SJSA1 (cell line): ENCODE measurements at places on chromosomes 4 and X.

DNA sequence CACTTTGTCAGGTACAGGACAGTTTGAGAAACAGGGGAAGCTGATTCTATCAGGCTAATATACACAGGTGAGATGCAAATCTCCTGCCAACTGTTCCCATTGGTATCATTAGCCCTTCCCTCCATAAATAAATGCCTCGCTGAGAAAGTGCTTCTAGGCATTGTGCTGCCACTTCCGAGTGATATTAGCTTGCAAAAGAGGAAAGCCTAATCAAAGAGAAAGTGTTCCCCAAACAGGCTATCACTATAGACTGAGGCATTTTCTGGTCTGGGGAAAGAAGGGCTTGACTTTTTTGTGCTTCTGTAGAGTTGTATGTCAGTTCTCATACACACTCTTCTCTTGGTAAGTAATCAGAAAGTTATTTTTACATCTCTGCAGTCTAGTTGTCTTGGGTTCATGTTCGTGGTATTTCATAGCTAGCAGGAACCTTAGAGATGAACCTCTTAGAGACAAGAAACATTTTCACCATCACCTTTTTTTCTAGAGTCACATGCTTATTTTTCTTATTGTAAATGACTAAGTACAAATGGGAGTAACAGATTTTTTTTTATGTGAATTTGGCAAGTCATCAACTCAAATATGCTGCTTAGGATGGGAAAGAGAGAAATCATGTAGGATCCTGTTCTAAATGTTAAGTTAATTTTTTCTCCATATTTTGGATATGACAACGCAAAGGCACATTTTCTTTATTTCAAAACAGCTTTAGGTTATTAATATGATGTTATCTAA lies 1009.8 kb downstream of the ADGRL3 start:
- H3K4me1 ChIP-seq: no peaks in the 10 kb centered on the region
- no peak for DNase-seq
- H3K27me3 ChIP-seq: no peaks in the 10 kb centered on the region
- no peak overlapping the region for H3K27ac ChIP-seq
- no peak overlapping the region for H3K4me3 ChIP-seq

GRCh38 chrX:17860811-17861488 lies at the start of gene RAI2:
Gene RAI2, minus strand, starts transcription at chrX:17861298. Its CDS starts 59,288 bp downstream, at chrX:17802010.
- DNase-seq: no peak
- H3K36me3 ChIP-seq: no peaks in the 10 kb centered on the region

DNA sequence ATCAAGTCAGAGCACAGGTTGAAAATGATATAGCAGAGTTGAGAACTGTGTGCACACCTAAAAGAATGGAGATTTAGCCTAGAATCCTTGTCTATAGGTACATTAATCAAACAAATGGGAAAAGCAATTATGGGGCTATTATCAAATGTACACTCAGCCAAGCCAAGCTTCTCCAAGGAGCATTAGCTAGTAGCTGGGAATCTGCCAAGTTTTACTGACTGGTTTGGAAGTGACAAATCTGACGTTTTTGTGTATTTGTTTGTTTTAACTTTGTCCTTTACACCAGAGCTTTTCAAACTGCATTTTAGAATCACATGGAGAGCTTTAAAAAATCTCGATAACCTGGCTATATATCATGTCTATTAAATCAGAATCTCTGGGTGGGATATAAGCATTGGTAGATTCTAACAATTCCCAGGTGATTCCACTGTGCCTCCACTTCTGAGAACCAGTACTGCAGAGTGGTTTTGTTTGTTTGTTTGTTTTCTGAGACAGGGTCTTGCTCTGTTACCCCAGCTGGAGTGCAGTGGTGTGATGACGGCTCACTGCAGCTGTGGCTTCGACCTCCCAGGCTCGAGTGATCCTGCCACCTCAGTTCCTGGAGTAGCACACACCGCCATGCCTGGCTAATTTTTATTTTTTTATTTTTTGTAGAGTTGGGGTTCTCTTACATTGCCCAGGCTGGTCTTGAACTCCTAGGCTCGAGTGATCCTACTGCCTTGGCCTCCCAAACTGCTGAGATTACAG lies 279.8 kb downstream of the UNC5C start:
- peaks cover 34% of the 10 kb centered on the region for H3K4me1 ChIP-seq
- H3K27me3 ChIP-seq: no peaks in the 10 kb centered on the region
- H3K36me3 ChIP-seq: no peaks in the 10 kb centered on the region
- peak overlapping the region; percentile 63; the same call in 1 of the 2 replicates for H3K27ac ChIP-seq
- DNase-seq: peak; percentile 20
- H3K4me3 ChIP-seq: no peak overlapping the region

GRCh38 chr4:38516190-38516589 lies 147.8 kb upstream of the KLF3 start:
- H3K4me3 ChIP-seq: no peak overlapping the region
- H3K27ac ChIP-seq: no peak overlapping the region
- H3K36me3 ChIP-seq: no peaks in the 10 kb centered on the region
- no peak for DNase-seq

GRCh38 chr4:54643958-54644751 lies 13.6 kb upstream of the KIT start:
- H3K27me3 ChIP-seq: no peaks in the 10 kb centered on the region; the same call in 1 of the 2 replicates
- H3K4me1 ChIP-seq: no peaks in the 10 kb centered on the region
- H3K36me3 ChIP-seq: no peaks in the 10 kb centered on the region
- no peak overlapping the region for H3K27ac ChIP-seq

GRCh38 chr4:138978028-138978585 lies 37.5 kb upstream of the NOCT start:
- no peaks in the 10 kb centered on the region for H3K36me3 ChIP-seq
- no peak overlapping the region for H3K4me3 ChIP-seq
- DNase-seq: no peak
- no peaks in the 10 kb centered on the region for H3K27me3 ChIP-seq

GRCh38 chrX:69493766-69494165 lies 10.4 kb upstream of the NALF2 start:
- no peaks in the 10 kb centered on the region for H3K4me1 ChIP-seq
- H3K27ac ChIP-seq: no peak overlapping the region
- H3K27me3 ChIP-seq: no peaks in the 10 kb centered on the region
- DNase-seq: no peak
- no peaks in the 10 kb centered on the region for H3K36me3 ChIP-seq

- H3K27me3 ChIP-seq: no peaks in the 10 kb centered on the region
- H3K27ac ChIP-seq: no peak overlapping the region
- H3K4me3 ChIP-seq: no peak overlapping the region
- DNase-seq: no peak
- peaks cover 3% of the 10 kb centered on the region; the same call in 1 of the 2 replicates for H3K36me3 ChIP-seq
Measured at GRCh38 chr4:151702256-151702655, 58.6 kb downstream of the GATB start.

DNA sequence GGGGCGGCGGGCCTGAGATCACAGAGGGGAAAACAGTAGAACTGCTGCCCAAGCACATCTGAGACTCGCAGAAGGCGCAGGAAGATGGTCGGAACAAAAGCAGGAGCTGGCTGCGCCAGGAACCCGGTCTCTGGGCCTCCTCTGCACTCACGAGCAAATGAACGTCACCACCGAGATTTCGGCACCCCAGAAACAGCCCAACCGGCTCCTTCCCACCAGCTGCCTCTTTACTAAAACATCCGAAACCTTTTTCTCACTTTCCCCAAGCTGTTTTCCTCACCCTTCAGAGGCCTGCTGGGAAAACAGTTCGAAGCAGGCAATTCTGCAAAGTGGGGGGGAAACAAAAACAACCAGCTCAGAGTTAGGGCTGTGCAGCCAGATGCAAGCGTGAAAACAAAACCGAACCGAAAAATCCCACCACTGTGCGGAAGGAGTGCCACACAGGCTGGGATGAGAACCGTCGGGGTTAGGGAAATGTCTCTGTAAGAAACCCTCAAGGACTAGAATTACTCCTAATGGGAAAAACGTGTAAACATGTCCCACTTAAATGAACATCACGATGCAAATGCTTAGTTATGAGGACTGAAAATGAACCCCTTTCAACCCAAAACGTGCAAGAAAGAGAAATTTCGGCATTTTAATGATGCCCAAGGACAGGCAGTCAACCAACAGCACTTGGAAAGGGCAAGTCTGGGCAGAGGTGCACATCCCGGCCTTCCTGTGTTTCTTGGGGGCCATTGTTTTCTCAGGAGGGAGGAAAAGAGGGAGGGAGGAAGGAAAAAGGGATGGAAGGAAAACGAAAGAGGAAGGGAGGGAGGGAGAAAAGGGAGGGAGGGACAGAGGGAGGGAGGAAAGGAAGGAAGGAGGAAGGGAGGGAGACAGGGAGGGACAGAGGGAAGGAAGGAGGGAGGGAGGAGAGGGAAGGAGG lies 15.8 kb downstream of the DHRSX start:
- H3K27me3 ChIP-seq: no peaks in the 10 kb centered on the region
- H3K4me1 ChIP-seq: no peaks in the 10 kb centered on the region
- DNase-seq: no peak

DNA sequence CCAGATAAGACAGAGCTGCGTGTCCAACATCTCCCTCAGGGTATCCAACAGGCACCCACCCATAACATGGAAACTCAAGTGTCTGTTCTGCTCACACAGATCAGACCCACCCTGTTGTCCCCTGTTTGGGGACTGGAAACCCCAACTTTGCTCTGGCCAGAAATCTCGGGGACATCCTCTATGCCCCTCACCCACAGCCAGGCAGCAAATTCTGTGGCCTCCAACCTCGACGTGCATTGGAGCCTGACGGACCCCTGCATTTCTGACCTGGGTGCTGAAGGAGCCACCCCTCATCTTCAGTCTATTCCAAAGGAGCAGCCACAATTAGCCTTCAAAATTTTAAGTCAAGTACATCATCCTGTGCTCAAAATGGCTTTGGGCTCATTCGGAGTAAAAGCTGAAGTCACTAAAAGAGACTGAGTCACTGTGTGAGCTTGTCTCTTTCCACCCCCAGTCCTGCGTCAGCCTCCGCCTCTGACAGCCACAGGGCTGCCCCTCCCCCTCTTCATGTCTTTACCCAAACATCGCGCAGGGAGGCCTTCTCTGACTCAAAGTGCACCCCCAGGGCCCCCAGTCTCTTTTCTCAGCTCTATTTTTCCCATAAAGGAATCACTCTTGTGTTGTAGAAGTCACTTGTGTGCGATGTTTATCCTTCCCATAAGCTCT lies 24.4 kb upstream of the PDE6B start:
- no peak overlapping the region for H3K27ac ChIP-seq
- no peak for DNase-seq
- H3K27me3 ChIP-seq: no peaks in the 10 kb centered on the region

DNA sequence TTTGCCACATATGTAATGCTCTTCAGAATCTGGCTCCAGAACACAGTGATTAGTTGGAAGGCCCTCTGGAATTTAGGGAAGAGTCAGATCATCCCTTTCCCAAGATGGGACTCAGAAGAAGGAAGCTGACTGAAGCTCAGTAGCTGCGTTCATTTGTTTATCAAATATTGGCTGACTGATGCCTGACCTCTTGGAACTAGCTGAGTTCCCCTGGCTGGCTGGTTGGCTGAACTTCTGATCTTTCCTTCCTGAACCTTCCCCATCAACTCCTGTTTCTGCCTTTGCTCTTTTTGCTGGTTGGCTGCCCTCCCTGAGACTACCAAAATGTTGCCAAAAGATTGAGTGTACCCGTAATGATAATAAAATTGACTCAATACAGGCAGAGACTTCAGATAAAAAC lies 866.5 kb upstream of the INTU start:
- no peak overlapping the region for H3K27ac ChIP-seq
- no peak for DNase-seq
- H3K4me1 ChIP-seq: no peaks in the 10 kb centered on the region
- no peaks in the 10 kb centered on the region for H3K36me3 ChIP-seq
- H3K27me3 ChIP-seq: no peaks in the 10 kb centered on the region; the same call in 1 of the 2 replicates

DNA sequence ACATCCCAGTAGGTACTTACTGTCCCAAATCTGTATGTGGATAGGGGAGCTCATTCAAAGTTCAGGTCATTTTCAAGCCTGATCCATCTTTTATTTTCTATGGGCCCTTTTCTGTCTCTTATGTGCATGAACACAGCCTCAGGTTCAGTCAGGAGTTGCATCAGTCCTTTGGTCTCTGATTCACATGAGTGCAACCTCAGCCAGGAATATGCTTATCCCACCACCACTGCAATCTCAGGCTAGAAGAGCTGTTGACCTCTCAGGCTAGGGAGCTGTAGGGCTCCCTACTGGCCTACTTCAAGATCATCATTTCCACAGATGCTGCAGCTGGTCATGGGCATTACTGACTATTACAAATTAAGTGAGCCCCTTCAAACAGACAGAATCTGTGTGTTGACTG lies 27.2 kb downstream of the AASDH start:
- no peaks in the 10 kb centered on the region for H3K27me3 ChIP-seq
- no peaks in the 10 kb centered on the region for H3K36me3 ChIP-seq
- no peak overlapping the region for H3K27ac ChIP-seq
- no peaks in the 10 kb centered on the region for H3K4me1 ChIP-seq
- no peak for DNase-seq
- H3K4me3 ChIP-seq: no peak overlapping the region

DNA sequence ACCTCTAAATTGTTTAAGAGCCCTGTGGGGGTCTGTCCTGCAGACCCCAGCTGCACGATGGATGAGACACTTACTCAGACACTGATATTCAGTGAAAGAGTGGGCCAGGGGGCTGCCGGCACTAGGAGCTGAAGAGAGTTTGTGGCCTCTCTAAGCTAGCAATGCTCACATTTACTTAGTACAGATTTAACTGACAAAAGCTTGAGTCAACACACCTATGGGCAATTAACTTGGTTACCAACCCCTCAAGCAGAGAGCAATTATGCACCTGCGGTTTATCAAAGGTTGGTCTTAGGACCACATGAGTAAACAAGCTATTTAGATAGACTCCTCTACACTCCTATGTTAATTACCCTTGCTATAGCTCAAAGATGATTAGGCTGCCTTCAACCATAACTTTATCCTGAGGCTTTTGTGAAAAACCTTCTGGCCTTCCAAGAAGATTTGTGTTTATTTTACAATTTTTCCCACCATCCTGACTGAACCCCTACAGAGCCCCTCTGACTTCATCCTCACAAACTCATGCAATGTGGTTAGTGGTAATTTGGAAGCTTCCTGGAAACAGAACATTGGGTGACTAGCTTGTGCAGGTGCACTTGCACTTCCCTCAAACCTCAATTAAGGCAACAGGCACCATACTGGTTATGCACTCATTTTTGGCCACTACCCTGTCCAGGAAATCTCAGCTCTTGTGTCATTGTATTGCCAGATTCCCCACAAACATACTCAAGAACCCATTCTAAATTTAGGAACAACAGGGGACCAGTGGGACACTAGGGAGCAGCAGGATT lies 234.4 kb upstream of the ITM2A start:
- no peak for DNase-seq
- H3K27me3 ChIP-seq: no peaks in the 10 kb centered on the region

- no peak for DNase-seq
- no peak overlapping the region for H3K4me3 ChIP-seq
- no peaks in the 10 kb centered on the region for H3K4me1 ChIP-seq
- H3K27me3 ChIP-seq: no peaks in the 10 kb centered on the region
- no peak overlapping the region for H3K27ac ChIP-seq
Measured at GRCh38 chr4:6633091-6633906, 7.2 kb upstream of the MRFAP1 start.

GRCh38 chr4:17786567-17786966 lies 5.1 kb upstream of the FAM184B start:
- no peaks in the 10 kb centered on the region for H3K36me3 ChIP-seq
- no peak for DNase-seq
- no peaks in the 10 kb centered on the region for H3K4me1 ChIP-seq
- H3K27me3 ChIP-seq: no peaks in the 10 kb centered on the region
- no peak overlapping the region for H3K27ac ChIP-seq
- H3K4me3 ChIP-seq: no peak overlapping the region
